ENCODE measurements at places on chromosomes 12 and 14.

DNA sequence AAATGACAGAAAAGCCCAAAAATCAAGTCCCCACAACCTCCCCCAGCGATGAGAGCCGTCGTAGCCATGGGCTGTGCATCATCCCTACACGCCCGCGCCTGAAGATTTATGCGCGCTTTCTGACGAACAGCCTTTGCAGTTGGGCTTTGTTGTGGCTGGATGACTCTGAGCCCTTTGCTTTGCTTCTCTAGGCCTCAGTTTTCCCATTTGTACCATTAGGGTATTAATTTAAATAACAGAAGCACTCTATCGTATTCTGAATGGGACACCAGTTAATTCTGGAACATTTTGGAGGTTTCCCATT lies 24.2 kb downstream of the SFSWAP start:
- DNase-seq: no peak

DNA sequence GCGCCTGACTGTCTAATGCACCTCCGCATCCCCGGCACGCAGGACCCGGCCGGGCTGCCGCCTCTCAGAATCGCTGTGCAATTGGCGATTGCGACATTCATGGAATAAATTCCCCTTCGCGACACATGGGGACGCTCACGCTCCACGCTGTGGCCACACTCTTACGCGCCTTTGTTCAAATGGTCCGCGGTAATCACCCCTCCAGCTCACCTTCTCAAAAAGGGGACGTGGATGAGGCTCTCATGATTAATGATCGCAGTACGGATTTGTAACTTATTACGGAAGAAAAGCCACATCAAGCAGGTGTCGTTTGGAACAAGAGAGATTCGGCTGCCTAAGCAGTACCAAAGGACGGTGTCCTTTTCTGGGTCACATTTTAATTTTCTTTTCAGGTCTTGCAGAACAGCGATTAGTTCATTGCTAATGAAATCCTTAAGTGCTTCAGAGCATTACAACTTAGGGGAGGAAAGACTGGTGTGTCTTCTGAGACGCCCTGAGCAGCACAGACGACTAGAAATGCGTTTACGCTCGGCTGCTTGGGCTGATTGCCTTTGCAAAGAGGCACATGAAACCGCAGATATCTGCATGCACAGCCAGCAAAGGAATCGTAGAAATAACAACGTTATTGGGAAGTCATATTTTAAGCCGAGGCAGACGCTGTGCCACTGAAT lies 37.3 kb upstream of the ADGRD1 start:
- DNase-seq: peak; percentile 85

- DNase-seq: no peak
Measured at GRCh38 chr12:114682785-114683708, 928 bp downstream of the TBX3 start.

GRCh38 chr14:104751539-104752422 lies 1.2 kb upstream of the SIVA1 start:
- DNase-seq: no peak

- no peak for DNase-seq
Measured at GRCh38 chr12:121110211-121110940, 22.3 kb upstream of the P2RX7 start.

GRCh38 chr14:51607711-51608110 lies 44.0 kb upstream of the FRMD6 start:
- no peak for DNase-seq

- no peak for DNase-seq
Measured at GRCh38 chr12:125453751-125454150, 388.5 kb downstream of the AACS start.

- DNase-seq: no peak
Measured at GRCh38 chr12:32486158-32486557, 86.8 kb downstream of the FGD4 start.

DNA sequence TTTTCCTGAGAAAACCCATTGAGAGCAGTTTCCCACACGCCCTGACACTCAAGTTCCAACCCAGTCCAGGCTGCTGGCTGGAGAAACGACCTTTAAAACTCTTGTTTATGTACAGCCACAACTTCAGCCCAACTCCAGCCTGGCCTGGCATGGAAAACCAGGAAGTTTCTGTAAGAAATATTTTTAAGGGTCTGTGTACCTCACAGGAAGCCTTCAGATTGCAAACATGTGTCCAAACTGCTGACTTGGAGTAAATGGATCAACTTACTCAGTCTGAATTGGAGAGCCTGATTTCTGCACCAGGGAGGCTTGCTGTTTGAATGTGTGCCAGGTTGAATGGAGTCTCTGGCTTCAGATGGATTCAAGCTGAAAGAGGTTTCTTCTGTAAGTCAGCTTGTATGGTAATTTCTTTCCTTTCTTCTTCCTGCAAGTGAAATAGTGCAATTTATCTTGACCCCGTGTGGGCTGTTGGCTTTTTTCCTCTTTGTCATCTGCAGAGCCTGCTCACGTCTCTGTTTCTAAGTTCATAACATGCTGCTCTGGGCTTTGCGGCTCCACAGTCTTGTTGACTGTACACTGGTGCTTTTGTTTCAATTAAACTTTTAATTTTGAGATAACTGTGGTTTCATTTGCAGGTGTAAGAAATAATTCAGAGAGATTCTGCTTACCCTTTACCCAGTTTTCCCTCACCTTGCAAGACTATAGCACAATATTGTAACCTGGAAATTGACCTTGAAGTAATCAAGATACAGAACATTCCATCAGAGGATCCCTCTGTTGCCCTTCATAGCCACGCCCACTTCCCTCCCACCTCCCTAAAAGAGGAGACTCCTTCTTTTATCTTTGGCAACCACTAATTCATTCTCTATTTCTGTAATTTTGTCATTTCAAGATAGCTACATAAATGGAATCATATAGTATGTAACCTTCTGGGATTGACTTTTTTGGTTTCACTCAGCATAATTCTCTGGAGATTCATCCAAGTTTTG lies 109.7 kb upstream of the PRMT8 start:
- no peak for DNase-seq

DNA sequence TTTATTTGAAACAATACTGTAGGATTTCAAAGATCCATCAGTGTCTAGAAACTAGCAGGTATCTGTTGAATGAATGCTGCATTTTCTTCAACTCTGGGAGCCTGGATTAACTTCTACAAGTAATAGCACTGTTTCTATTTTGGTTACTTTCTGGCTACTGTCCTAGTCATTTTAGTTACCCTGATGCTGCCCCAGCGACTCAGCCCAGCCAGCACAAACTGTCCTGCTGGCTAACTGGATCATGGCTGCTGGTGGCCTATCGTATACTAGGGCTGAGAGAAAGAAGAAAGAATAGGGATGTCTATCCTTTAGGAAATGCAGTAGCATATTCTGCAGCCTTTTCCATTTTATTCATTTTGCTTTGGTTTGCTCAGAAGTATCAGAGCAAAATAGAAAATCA lies 53.9 kb downstream of the NTN4 start:
- DNase-seq: no peak

Measured in NCI-H2107 (cell line).